Stimulated activated naive CD4-positive, alpha-beta T cell treated with Interleukin-2 at 50 U/mL for 16 hours (primary cell): ENCODE measurements at places on chromosomes 13 and 19.

- no peak for DNase-seq
Observed at GRCh38 chr19:16035601-16036297, 40.5 kb upstream of the TPM4 start.

GRCh38 chr19:38951187-38951586 lies 20.4 kb downstream of the MRPS12 start:
- DNase-seq = no peak

- DNase-seq = no peak
Observed at GRCh38 chr13:80334597-80335260, 6.2 kb downstream of the SPRY2 start.

DNA sequence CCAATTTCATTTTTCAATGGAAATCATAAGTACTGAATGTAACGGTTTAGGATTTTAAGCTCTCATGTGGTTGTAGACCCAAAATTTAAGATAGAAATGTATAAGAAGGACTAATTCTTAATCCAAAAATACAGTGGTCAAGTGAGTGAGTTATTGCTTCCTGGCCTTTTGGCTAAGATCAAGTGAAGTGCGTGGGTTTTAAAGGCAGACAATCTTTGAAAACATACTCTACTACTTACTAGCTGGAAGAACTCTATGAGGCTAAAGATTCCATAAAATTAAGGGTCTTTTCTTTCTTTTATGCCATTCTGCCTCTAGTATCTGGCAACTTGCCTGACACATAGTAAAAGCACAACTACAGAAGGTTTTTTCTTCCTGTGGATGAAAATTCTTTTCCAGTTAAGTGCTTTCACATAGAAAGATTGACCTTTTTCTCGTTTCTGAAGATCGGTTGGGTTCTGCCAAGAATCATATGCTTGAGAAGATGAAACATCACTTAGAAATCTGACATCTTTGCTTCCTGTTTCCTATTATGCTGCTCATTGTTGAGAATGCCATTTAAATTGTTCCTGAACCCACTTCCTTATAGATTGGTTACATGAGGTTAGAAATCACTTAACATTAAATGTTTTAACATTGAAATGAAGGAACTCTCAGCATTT lies 26.4 kb upstream of the SCEL start:
- no peak for DNase-seq
